ENCODE measurements at places on chromosomes 16 and 17. TPM values are rescaled to one million over a fixed set of nuclear protein-coding genes. Genes with fewer than 3 reads are reported as not detected.

Gene TEKT1
- not detected for total RNA-seq

Gene IGSF6
- under 0.01 TPM for total RNA-seq

Gene NR1D1
- total RNA-seq: 2.8 TPM

Gene CCL8
- not detected for total RNA-seq

Gene TNFRSF17
- total RNA-seq: not detected

Gene CARD14
- 0.43 TPM for total RNA-seq

Gene ATP2A3
- 27.6 TPM for total RNA-seq

Gene QRICH2
- total RNA-seq: 3.4 TPM
